ENCODE measurements at places on chromosomes 1 and 21.

- DNase-seq, result no peak
Observed at GRCh38 chr1:150552128-150552910, 3.1 kb downstream of the ADAMTSL4 start.

DNA sequence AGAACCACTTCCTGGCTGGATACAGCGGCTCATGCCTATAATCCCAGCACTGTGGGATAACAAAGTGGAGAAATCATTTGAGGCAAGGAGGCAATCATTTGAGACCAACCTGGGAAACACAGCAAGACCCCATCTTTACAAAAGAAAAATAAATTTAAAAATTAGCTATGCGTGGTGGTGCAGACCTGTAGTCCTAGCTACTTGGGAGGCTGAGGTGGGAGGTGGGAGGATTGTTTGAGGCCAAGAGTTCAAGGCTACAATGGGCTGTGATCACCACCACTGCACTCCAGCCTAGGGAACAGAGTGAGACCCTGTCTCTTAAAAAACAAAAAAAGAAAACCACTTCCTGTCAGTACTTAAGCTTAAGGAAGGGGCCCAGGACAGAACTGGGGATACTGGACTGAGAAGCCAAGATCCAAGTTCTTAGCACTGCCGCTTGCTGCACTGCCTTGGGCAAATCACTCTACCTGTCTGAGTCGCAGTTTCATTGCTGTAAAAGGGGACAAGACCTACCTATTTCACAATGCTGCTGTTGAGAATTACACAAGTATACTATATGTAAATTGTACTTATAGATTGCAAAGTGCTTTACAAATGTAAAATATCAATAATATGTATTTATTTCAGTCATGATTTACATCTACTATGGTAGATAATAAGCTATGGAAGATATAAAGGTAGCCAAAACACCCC is 154.9 kb downstream of the RERE start:
- no peak for DNase-seq

- peak; percentile 20 for DNase-seq
Observed at GRCh38 chr1:15756143-15757015, 2.2 kb upstream of the FBLIM1 start.

GRCh38 chr1:79100385-79100784 is 93.9 kb upstream of the ADGRL4 start:
- DNase-seq, result no peak

DNA sequence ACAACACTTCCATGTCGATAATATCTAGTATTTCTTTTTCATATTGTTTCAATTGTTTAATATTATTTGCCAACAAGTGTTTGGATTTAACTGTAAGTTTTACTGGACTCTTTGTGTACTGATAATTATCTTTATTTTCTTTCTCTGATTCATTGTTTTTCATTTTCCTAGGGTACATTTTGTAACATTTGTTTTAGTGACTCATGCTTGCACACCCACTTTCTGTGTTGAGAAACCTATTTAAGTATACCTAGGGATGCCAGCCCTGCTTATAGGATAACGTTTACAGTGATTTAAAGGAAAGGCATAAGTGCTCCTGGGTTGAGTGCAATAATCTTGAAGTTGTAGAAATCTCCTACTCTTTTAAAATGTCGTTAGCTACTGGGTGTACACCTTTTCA is 1386.0 kb upstream of the ADGRL4 start:
- no peak for DNase-seq

DNA sequence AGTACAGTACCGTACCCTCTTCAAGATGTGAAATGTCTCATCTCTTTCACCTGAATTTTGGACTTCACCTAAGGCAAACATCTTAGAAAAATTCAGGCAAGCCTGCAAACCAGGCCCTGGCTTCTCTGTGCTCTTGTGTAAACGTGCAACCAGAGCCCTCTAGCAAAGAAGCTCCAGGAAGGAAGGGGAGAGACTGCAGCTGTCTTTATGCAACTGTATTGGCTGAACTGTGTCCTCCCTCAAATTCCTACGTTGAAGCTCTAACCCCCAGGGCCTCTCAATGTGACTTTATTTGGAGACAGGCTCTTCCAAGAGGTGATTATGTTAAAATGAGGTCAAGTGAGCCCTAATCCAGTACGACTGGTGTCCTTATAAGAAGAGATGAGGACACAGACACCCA is 60.3 kb downstream of the SLC45A1 start:
- no peak for DNase-seq

DNA sequence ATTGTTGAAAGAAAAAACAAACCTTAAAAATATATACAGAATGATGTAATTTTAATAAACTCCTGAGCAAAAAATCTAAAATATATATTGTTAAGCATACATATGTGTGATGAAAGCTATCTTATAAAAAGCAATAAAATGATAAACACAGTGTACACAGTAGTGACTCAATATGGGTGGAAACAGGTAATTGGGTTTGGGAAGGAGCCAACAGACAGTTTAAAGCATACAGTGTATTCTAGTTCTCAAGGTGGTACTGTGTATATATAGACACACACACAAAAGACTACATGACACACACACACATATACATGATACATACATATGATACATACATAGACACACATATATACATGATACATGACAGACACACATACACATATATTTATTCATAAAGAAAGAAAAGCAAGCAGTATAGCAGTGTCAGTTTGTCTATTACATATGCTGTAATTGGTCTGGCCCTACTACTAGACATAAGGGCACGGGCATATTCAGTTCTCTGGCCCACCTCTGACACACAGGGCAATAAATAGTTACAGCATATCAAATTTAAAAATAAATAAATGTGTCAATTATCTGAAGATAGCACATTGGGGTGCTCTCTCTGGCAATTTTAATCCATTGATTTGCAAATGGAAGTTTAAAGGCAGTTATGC is 330.2 kb downstream of the S1PR1 start:
- no peak for DNase-seq

- DNase-seq, result peak; percentile 3
Observed at GRCh38 chr1:64623750-64624191, 121.1 kb upstream of the RAVER2 start.

DNA sequence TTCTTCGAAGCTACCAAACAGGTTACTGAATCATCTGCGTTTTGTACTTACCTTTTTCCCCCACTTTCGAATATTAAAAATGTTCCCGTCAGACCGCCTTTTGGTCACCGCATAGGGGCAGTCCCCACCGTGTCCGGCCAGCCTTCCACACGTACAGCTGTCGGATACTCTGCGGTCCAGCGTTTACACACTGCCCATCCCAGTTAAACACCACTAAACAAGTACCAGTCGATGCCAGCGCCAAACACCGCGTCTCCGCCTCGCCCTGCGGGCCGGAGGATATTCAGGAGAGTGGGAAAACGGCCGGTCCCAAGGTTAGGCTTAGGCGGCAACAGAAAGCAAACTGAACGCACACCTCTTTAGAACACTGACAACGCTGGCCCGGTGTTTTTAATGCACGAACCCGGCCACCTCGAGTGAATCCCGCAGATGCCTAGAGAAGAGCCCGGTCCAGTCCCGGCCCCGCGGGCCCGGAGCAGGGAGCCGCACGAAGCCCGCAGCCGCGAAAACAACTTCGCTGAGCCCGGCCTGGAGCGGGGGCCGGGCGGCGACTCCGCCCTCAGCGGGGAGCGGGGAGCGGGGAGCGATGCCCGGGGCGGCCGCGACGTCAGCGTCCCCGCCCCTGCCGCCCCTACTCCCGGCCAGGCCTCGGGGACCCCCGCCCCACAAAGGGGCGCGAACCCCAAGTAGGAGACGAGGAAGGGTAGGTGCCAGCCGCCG is 730 bp upstream of the PHF13 start:
- no peak for DNase-seq

DNA sequence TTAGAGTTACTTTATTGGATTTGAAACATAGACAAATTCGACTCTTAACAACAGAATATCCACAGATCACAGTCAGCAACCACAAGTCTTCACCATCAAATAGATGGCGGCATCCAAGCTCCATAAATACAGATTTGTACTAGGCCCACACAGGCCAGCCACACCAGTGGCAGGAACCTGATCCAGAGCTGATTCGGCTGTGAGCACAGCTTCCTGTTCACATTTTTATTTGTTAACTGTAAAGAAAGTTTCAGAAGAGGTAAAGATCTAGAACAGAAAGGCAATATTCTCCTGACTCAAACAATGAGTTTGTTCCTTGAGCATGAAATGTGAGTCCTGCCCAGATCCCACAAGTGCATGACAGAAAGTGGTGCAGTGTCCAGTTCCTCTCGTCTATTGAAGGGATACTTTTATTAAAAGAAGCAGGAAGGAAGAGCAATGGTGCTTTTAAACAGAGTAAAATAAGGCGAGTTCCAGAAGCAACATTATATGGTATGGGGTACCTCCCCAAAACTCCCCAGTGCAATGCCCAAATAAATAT is 205.8 kb downstream of the SLC45A1 start:
- peak; percentile 33 for DNase-seq

- no peak for DNase-seq
Observed at GRCh38 chr1:73909043-73909562, 288.9 kb downstream of the LRRIQ3 start.

GRCh38 chr1:217089361-217090014 is 366.3 kb upstream of the ESRRG start:
- no peak for DNase-seq

DNA sequence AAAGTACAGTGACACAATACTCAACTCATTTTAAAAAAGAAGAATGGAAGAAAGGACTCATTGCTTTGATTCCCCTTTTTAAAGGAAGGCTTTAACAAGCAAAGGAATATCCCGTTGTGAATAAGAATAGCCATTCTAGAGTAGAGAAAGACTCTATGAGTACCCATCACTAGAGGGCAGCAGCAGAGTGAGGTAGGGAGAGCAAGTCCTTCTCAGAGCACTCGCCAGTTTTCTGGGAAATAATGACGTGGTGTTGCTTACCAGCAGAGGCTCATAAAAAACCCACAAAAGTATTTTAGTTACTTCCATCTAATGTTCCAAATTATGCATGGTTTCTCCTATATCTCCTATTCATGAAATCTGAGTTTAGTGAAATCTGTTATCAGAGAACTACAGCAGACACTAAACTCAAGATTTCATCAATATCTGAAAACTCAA is 74.6 kb downstream of the USP24 start:
- DNase-seq, result peak; percentile 56

DNA sequence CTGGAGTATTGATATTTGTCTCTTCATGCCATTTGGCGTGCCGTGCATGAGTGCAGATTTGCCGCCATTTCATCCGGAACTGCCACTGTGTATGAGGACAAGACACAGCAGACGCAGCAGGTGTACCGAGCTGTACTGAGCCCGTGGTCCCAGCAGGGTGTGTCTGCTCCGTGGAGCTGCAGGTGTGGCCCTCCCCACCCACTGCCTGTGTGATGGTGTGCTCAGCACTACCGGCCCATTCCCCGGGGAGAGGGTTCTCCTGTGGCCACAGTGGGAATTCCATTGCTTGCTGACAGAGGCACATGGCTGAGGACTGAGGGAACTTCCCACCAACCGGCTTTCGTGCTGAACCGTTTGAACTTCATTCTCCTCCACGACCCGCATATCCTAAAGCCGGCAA is 34.3 kb upstream of the COL6A1 start:
- no peak for DNase-seq

Measured in activated CD4-positive, alpha-beta T cell treated with anti-CD3 and anti-CD28 coated beads, Interleukin-2, amount 50 U/mL, for 48 hours (primary cell).